ENCODE measurements at places on chromosomes 2 and 18.

- DNase-seq, result no peak
These were observed 4.4 kb upstream of the KYNU start for GRCh38 chr2:142872882-142873724.

GRCh38 chr2:201978986-201979385, 54.7 kb upstream of the FZD7 start:
- DNase-seq, result no peak

DNA sequence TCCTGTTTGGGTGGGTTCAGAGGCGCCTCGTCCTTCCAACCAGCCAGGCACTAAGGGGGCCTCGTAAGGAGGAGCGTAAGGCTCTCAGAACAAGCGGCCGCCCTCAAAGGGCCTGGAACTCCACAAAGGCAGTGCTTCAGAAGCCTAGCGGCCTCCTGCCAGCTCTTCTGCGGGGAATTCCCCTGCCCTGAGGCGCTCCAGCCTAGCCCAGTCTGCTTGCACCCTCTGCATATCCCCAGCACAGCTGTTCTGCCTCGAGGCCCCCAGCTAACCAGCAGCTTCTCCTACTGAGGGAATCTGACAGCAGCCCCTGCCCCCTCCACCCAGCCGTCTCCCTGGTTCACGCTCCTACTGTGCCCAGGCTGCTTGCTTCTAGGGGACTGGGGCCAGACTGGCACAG, 265.9 kb downstream of the TFCP2L1 start:
- no peak for DNase-seq

- DNase-seq, result no peak
These were observed 665 bp upstream of the CACNB4 start for GRCh38 chr2:152099367-152100050.

GRCh38 chr2:158756976-158757375, 38.1 kb upstream of the DAPL1 start:
- no peak for DNase-seq

- no peak for DNase-seq
These were observed 32.1 kb upstream of the WDR75 start for GRCh38 chr2:189409131-189409530.

- DNase-seq, result no peak
These were observed 680.5 kb downstream of the ZEB2 start for GRCh38 chr2:143839456-143839855.

- DNase-seq, result no peak
These were observed 26.7 kb downstream of the AGPS start for GRCh38 chr2:177419274-177419673.

DNA sequence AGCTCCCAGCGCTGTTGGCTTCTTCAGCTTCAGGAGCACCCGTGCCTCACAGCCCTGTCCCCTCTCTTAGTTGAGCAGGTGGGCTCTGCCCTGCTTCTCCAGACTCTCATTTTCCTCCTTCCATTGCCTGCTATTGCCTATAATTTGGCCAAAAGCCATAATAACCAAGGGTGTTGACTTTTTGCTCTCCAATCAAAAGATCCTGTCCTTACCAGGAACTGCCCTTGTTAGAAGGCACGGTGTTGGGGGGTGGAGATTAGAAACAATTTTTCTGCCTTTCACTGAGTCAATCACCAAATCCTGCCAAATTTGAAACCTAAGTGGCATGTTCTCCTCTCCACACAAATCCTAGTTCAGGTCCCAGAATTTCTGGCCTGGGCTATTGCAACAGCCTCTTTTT, 16.7 kb upstream of the PDIA6 start:
- DNase-seq, result no peak

DNA sequence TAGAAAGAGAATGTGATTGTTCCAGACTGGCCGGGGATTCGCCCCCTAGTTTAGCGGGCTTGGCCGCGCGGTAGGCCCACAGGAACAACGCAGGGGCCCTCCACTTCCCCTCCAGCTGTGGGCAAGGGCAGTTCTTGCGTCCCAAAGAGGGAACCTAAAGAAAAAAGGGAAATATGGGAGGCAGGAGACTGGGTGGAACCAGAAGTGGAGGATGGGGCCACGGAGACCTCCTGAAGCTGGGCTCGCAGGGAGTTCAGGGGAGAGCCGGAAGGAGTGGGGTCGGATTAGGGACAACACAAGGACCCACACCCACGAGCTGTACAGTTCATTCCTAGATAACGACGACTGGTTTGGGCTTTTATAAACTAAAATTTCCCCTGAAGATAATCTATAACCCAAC, 18.2 kb downstream of the GNLY start:
- no peak for DNase-seq

DNA sequence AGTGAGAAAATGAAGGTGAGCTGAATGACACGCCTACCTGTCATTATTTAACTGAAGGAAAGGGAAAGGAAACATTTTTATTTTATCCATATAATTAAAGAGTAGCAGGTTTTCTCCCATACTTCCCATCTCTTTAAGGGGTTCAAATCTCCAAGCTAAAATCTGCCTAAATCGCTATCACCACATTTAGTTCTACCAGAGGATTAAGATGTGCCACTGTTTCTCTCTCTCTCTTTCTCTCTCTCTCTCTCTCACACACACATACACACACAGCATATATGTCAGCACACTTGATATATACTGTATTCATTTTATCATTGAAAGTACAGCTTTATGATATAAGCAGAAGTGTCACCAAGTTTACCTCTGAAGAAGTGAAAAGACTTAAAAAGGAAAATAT, 3.1 kb downstream of the WIPF1 start:
- DNase-seq, result no peak

- DNase-seq, result peak; percentile 80
These were observed 14.8 kb downstream of the ASPRV1 start for GRCh38 chr2:69946351-69947324.

DNA sequence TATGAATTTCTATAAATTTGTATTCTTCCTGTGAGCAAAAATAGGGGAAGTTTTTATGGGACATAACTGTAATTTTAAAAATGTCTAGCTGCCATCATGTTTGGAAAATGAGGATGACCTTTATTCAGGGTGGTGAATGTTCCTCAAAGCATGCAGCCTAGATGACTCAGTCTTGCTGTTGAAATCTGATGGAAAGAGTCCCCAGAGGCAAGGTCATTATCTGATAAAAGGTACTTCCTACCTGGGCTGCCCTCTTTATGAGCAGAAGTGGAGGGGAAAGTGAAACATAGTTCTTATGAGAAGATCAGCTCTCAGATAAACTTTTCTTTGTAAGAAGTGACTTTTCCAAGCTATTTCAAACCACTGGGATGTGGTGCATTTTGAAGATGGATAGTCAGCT, 1144.7 kb upstream of the PIK3C3 start:
- no peak for DNase-seq

GRCh38 chr18:9221040-9221439, 84.5 kb downstream of the ANKRD12 start:
- DNase-seq, result no peak
